ENCODE measurements at places on chromosomes 7 and 10.

DNA sequence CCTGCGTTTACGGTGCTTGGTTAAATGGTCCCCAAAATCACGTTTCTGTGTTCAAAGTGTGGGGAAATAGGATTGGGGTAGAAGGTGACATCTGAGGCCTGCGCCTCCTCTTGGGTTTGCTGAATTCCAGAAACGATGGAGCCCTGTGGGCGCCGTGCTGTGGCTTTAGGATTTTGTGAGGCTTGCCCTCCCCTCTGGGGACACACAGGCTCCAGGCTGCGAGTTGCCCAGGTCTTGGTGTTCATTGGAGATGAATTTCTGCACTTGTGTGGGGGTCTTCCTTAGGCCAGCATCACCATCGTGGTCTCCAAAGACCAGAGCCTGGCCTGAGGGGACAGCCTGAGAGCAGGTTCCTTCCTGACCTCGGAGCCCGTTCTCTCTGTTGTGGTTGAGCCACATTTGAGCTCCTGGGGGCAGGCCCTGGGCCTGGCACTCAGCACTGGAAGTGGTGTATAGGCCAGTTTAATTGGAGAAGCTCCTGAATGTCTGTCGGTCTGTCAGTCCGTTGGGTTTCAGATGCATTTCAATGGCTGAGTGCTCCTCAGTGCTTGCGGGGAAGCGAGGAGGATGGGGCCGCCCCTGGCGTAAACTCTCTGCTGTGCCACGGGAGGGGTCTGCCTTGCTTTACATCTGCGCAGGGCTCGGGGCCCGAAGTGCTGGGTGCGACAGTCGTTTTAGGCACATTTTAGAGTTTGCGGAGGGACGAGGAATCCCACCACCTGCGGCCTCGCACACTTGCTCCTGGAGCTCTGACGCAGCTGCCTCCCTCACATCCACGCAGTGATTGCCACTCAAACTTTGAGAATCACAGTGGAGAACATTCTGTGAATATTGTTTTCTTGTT is 71.7 kb downstream of the DNAJB6 start:
- no peak for DNase-seq

- DNase-seq: no peak
These were observed 37.7 kb downstream of the CCDC71L start for GRCh38 chr7:106623315-106623660.

- no peak for DNase-seq
These were observed 7.1 kb downstream of the DOCK4 start for GRCh38 chr7:112199035-112199655.

DNA sequence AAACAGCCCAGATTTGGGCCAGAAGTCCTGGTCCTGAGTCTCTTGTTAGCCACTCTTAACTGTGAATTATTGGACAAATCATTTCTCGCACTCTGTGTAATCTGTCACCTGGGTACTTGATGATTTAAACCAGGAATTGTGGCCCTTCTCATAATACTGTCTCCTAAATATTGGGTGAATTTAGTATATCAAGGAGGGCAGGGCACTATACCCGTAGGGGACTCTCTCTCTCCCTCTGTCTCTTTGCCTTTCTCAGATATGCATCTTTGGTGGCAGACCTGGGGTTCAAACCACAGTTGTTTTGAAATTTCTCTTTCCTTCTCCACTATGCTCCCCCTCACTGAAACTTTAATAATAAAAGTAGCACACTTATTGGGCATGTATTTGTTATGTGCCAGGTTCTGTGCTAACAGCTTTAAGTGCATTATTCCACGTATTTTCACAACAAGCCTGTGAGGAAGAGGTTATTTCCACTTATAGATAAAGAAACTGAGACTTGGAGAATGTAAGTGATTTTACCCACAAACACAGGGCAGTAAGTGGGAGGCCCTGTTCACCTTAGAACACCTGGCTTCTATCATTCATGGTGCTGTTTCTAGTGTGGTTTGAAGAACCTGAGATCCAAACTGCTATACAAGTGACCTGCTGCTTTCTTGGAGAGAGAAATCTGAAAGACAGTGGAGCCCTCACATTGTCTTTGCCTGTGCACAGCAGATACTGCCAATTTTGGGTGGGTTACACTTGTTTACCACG is 11.8 kb downstream of the FAS start:
- DNase-seq: no peak

DNA sequence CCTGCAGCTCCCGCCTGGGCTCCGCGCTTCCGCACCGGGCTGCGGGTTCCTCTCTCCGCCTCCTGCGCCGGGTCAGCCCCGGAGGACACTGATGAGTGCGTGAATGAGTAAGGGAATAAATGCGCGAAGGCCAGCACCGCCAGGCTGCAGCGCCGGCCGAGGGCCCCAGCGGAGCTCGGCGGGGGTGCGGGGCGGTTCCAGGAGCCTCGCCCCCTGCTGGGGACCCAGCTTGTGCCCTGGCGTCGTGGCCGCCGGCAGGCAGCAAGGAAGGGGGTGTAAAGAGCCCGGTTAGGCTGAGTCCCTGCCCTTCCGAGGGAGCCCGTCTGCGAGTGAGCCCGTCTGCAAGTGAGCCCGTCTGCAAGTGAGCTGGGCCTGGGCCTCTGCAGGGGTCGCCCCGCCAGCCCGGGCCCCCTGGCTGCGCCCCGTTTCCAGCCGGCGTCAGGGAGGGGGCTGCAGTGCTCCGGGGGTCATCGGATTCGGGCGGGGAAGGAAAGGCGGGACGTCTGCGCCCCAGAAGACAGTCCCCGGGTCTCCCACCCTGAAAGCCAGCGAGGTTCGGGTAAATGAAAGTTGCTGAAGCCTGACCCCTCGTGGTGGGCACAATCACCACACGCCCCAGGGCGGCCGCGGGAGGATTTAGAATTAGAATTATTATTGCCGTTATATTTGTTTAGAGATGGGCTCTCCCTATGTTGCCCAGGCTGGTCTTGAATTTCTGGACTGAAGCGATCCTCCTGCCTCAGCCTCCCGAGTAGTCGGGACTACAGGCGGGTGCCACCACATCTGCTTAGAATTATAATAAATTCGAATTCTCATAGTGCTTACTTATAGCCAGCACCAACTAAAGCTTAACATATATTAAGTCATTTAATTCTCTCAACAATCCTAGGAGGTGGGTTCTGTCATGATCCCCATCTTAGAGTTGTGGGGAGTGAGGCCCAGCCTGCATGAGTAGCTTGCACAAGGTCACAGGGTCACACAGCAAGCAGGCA is 8.6 kb upstream of the CRYGN start:
- peak; percentile 48 for DNase-seq

- DNase-seq: no peak
These were observed 145.3 kb downstream of the EVX1 start for GRCh38 chr7:27387864-27388263.

DNA sequence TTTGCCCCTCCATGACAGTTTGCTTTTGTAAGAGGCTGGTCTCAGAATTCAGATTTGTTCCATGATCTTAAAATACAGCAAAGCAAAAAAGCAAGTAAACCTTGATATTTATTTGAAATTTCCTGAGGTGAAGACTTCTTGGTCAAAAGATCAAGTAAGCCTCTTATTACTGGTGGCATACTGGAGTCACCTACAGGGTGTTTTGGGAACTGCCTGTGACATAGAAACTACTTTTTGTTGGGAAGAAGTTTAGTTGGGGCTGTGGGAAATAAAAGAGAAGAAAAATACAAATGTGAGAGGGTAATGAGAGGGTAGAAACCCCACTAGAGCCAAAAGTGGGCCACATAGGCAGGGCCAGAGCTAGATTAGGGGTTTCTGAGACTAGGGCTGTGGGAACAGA is 217.9 kb downstream of the OTUD1 start:
- DNase-seq: no peak

- DNase-seq: no peak
These were observed 38.9 kb upstream of the RSU1 start for GRCh38 chr10:16856092-16856491.

GRCh38 chr10:110558041-110558440 is 9.5 kb upstream of the SMC3 start:
- no peak for DNase-seq

DNA sequence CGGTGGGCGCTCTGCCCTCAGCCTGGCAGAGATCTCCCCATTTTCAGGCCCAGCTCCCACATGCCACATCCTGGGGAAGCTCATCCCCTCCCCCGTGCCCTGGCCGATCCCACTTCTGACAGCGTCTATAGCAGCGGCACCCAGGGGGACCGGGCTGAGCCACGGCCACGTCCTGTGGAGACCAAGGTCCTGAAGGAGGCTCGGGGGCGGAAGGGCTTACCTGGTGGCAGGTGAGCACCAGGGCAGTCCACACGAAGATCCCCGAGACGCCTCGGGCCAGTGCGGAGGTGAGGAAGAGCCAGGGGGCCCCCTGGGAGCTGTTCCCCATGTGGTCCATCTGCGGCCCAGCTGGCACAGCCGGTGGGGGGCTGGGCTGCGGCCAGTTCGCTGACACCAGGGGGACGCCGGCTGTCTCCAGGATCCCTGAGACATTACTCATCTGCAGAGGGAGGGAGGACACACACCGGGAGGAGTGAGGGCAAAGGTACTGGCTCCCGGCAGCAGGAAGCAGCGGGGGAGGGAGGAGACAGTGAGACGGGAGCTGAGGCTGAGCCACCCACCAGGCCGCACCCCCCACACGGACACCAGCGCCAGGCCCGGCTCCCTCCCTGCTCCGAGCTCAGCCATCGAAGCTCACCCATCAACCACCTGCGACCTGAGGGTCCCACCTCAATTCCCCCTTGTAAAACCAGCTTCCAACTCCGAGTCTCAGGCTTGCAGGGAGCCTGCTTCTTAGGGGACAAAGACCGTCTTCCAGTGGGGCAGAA is 776 bp downstream of the TMEM184A start:
- DNase-seq: peak; percentile 84

GRCh38 chr7:93374345-93374940 is 142.3 kb downstream of the VPS50 start:
- no peak for DNase-seq

GRCh38 chr7:18357691-18358090 is 137.9 kb upstream of the HDAC9 start:
- no peak for DNase-seq

DNA sequence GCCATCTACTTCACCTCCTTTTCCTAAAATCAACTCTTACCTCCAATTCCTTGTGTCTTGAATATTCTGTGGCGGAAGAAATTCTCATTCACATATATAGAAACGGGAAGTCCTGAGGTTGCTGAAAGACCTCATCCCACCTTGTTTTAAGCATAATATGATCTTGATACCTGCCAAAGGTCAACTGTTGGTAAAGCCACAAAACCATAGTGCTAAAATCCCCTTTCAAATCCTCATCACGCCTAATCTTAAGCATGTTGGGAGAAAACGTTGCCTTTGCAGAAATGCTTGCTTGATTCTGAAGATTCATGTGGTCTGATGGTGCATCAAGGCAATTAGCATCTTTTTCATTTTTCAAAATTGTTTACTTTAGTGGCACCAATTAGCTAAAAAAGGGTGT is 8.5 kb downstream of the ANKRD22 start:
- DNase-seq: no peak

GRCh38 chr10:47309408-47310089 is 9.6 kb downstream of the GDF10 start:
- DNase-seq: no peak

DNA sequence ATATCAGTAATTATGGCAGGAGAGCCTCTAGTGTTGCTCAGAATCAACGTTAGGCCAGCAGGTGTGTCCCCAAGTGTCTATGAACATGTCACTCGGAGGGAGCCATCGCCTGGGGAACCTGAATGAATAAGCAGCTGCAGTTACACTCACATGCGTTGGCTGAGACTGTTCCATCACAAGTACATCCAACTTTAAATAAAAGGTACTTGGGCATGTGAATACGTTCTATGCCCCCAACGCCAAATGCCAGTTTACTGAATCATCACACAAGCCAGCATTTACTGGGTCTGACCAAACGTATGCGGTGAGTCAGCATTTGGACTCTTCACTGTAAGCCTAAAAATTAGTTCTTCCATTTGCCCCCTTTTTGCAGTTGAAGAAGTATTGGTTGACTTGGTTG is 207.6 kb upstream of the PLXNA4 start:
- DNase-seq: no peak

- no peak for DNase-seq
These were observed 10.2 kb upstream of the ST8SIA6 start for GRCh38 chr10:17464545-17464944.

DNA sequence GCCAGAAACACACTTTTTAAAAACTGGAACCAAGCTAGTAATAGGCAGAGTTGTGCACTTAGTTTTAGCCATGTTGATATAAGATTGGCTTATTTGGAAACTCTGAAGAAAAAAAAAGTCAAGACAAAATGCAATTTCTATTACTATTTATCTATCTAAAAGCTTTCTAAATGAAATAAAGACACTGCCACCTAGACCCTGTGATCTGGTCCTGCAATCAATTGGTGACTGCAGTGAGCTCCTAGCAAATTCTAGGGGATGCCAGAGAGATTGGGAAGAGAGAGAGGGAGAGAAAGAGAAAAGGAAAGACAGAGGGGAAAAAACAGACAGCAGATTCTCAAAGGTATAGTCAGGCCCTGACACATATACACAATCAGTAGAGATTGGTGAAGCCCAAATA is 25.3 kb downstream of the SORCS1 start:
- no peak for DNase-seq

GRCh38 chr10:87842776-87843497 is 20.4 kb downstream of the KLLN start:
- no peak for DNase-seq

DNA sequence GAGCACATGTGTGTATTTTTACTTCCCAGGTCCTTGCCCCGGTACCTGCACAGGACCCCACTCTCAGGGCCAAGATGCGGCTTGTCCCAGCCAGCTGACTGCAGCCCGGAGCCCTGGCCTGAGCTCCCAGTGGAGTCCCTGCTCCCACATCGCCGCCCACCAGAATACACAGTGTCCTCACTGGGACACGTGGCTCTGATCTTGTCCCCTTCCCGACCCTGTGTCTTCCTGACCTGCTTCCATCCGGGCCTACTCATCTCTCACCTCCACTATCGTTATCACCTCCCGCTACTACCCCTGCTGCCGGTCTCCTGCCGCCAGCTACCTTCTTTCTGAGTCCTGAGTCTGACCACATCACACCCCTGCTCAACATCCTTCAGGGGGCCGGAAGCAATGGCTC is 146.3 kb upstream of the CHST15 start:
- no peak for DNase-seq

DNA sequence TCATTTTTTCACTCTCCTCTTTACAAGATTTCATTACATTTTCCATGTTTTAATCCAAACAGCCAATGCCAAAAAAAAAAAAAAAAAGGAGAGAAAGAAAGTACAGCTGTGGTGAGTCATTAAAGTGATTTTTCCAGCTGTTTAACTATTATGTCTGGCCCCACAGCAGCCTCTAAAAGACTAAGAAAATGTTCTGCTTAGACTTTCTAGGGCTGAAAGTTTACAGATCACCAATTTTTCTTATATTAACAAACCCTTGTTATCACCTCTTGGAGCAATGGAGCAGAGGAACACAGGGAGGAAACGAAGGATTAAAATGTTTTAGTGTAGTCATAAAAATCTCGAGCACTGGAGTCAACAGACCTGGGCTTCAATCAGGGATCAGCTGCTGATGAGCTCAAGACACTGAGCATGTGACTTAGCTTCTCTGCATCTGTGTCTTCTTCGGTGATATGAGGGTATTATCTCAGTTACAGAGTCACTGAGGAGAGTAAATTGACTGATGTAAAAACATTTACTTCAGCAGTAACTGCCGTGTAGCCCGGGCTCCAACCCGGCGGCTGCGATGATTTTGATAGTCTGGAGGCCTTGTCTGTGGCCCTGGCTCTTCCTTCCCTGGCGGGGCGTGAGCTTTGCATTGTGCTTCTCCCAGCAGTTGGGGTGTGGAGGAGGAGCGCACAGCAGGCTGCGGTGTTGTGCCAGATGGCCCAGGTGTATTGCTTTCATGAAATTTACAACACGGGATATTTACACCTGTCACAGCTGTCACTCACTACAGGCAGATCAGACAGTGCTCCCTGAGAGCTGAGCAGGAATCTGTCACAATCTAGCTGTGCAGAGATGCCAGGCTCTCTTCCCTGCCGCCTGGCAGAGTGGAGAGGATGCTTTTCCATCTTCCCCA is 298.3 kb upstream of the FZD8 start:
- DNase-seq: no peak
